ENCODE measurements at places on chromosomes 11 and 22.

- ATAC-seq, result no peak
These were observed 15.2 kb downstream of the RIBC2 start for GRCh38 chr22:45428391-45429385.

- ATAC-seq, result no peak
These were observed 14.5 kb upstream of the OR10V1 start for GRCh38 chr11:59728154-59728553.

DNA sequence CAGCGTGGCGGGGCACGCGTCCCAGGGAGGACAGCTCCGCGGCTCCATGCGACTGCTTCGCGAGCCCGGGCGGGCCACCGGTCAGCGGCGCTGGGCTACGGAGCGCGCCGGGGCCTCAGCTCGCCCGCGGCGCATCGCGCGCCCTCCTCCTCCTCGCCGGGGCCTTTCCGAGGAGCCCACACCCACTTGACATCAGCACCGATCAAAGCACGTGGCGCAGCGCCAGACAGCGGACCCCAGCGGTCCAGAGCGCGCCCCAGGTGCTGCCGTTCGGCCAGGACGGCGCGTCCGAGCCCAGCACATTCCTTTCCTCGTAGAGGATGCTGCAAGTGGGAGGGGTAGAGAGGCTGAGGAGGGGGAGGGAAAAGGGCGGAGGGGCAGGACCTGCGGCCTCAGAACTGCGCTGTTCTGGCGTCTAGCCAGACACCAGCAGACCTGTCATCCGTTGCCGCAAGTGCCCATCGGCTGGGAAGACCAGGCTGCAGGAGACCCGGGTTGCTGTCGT is 88.6 kb downstream of the PLEKHA7 start:
- ATAC-seq, result peak; percentile 44

GRCh38 chr11:4647766-4648165 is 4.0 kb downstream of the OR51E1 start:
- no peak for ATAC-seq

GRCh38 chr11:93668171-93668570 is 6.7 kb downstream of the CEP295 start:
- no peak for ATAC-seq

- ATAC-seq, result no peak
These were observed 29.2 kb downstream of the PDGFD start for GRCh38 chr11:104134745-104135144.

GRCh38 chr22:22235558-22235957 is 9.0 kb upstream of the VPREB1 start:
- peak; percentile 33 for ATAC-seq
